ENCODE measurements at places on chromosomes 13 and 19.

GRCh38 chr13:66617786-66618185 lies 612.4 kb downstream of the PCDH9 start:
- no peaks in the 10 kb centered on the region for H3K36me3 ChIP-seq
- no peak overlapping the region for H3K4me3 ChIP-seq
- H3K27ac ChIP-seq, result no peak overlapping the region
- H3K4me1 ChIP-seq, result no peaks in the 10 kb centered on the region

DNA sequence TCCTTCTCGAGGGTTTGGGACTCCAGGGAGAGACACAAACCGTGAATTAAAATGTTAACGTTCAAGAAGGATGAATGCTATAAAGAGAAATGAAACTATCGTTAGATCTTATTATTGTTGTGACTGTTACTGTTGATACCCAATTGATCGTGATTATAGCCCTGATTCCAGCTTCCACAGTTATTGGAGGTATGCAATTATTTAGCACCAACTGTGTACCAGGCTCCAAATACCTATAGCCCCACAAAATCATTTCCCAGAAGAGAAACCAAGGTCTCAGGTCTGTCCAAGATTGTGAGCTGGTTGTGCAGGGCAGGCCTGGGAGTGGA lies 30.1 kb upstream of the NFIC start:
- no peak for DNase-seq
- no peaks in the 10 kb centered on the region for H3K36me3 ChIP-seq
- peaks cover 9% of the 10 kb centered on the region for H3K27me3 ChIP-seq

- no peaks in the 10 kb centered on the region for H3K27me3 ChIP-seq
- H3K4me1 ChIP-seq, result peaks cover 27% of the 10 kb centered on the region
- H3K4me3 ChIP-seq, result no peak overlapping the region
- DNase-seq, result no peak
These were observed 88.9 kb downstream of the WDFY2 start for GRCh38 chr13:51673165-51673564.

GRCh38 chr19:49544154-49544553 lies 16.4 kb downstream of the RCN3 start:
- no peak for DNase-seq
- peak overlapping the region; percentile 64 for H3K27ac ChIP-seq
- H3K36me3 ChIP-seq, result no peaks in the 10 kb centered on the region
- H3K4me1 ChIP-seq, result peaks cover 10% of the 10 kb centered on the region

GRCh38 chr13:73521985-73522524 lies 463.2 kb downstream of the KLF5 start:
- no peak overlapping the region for H3K27ac ChIP-seq

DNA sequence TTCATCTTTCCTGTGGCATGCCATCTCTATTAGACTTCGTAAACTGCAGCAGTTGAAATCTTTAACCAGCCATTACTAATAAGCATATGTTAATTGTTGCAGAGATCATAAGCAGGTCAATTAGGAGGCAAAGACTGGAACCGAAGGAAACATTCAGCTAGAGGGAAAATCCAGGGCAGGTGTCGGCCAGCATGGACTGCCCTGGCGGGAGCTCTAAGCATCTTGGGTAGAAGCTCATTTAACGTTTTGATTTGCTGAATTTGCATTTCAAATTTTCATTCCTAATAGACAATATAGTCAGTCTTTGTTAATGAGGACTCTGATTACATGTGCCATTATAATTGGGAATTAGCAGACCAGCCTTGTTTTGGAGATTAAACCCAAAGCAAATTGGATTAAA lies 238.6 kb downstream of the POU4F1 start:
- H3K27ac ChIP-seq, result no peak overlapping the region
- no peak overlapping the region for H3K4me3 ChIP-seq
- H3K27me3 ChIP-seq, result no peaks in the 10 kb centered on the region
- no peaks in the 10 kb centered on the region for H3K36me3 ChIP-seq
- DNase-seq, result no peak

DNA sequence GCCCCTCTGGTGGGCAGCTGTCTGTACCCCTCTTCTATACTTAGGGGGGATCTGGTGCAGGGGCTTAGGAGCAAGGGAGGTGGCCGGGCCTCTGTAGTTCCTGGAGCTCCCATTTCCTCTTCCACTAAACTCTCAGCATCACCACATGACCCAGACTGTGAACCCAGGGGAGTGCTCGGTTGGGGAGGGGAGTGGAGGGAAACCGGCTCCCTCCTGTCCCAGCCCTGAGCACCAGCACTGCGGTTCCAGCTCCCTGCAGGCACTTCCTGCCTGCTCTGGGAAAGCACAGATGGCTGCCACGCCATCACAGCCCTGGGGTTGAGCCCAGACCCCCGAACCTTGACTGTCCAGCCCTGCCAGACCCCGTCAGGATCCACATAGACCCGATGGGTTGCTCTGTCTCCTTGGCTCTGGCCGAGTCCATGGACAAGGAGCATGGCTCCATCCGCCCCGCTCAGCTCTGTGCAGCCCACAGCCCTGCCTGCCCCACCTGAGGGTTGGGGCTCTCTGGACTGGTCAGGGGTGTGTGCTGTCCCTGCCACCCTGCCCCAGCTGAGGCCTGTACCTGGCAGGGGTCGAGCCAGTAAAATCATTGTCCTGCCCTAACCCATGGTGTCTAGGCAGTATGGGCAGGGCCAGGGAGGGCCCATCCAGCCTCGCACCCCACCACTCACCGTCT lies 36.0 kb upstream of the SLC7A10 start:
- no peak overlapping the region for H3K4me3 ChIP-seq
- H3K36me3 ChIP-seq, result no peaks in the 10 kb centered on the region
- H3K27me3 ChIP-seq, result peaks cover 22% of the 10 kb centered on the region
- no peak overlapping the region for H3K27ac ChIP-seq
- peaks cover 10% of the 10 kb centered on the region for H3K4me1 ChIP-seq
- no peak for DNase-seq

GRCh38 chr13:105778196-105778595 lies 757.3 kb downstream of the EFNB2 start:
- H3K4me1 ChIP-seq, result no peaks in the 10 kb centered on the region
- no peaks in the 10 kb centered on the region for H3K27me3 ChIP-seq
- no peaks in the 10 kb centered on the region for H3K36me3 ChIP-seq
- no peak for DNase-seq
- H3K27ac ChIP-seq, result no peak overlapping the region

DNA sequence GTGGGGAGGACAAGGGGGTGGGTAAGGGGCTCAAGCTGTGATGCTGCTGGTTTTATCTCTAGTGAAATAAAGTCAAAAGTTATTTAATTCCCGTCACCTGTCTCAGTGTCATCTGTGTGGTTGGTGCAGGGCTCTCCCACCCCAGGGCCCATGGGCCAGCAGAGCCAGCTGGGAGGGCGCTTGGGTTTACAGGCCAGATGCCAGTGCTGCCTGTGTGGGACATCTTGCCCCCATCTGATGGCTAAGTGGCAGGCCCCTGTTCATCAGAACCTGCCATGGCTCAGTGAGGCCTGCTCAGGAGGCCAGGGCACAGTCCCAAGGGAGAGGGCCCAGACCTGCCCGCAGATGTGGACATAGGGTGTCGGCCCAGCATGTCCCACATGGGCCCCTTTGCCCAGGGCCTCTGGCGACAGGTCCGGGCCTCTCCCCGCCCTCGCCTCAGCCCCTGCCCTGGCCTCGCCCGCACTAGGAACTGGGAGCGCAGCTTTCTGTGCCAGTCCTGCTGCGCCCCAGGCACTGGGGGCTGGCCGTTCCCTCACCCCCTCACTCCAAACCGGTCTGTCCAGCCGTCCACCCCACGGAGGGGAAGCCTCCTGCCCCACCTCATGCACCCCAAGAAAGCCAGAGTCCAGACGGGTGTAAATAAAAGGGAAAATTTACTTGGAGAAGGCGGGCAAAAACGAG lies 5.3 kb downstream of the ZNF296 start:
- H3K27ac ChIP-seq, result peak overlapping the region; percentile 31
- H3K27me3 ChIP-seq, result no peaks in the 10 kb centered on the region
- DNase-seq, result no peak
- peaks cover 16% of the 10 kb centered on the region for H3K4me1 ChIP-seq
- H3K36me3 ChIP-seq, result peaks cover 21% of the 10 kb centered on the region

DNA sequence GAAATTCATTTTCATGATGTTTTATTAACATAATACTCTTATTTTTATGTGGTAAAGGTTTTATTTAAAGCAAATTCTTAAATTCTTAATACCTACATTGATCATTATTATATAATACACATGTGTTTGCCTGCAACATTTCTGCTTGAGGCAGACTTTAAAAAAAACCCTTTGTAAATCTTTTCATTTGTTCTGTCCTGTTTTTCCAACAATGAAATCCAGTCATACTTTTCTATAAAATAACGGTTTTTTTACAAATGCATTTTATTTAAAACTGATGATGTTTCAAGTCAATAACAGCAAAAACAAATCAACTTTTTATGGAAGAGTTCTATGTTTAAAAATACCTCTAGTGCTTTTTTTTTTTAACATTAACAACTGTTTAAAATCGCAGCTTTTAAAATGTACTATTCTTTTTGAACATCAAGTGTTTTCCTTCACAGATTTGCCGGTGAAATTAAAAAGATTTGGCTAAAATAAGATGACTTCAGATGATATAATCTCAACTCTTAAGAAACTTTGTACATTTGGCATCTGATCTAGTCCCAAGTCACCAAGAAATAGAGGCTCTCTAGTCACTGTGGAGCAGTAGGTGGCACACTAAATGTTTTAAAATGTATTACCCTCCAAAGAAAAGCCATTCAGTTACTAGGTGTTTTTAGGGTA lies 5.1 kb downstream of the POU4F1 start:
- DNase-seq, result no peak
- no peak overlapping the region for H3K27ac ChIP-seq
- H3K27me3 ChIP-seq, result peaks cover 38% of the 10 kb centered on the region
- H3K4me1 ChIP-seq, result peaks cover 7% of the 10 kb centered on the region
- peaks cover 5% of the 10 kb centered on the region for H3K36me3 ChIP-seq

GRCh38 chr13:63631006-63631405 lies 2215.4 kb upstream of the PCDH20 start:
- no peaks in the 10 kb centered on the region for H3K4me1 ChIP-seq
- H3K36me3 ChIP-seq, result no peaks in the 10 kb centered on the region
- H3K27me3 ChIP-seq, result no peaks in the 10 kb centered on the region
- no peak overlapping the region for H3K4me3 ChIP-seq
- H3K27ac ChIP-seq, result no peak overlapping the region

DNA sequence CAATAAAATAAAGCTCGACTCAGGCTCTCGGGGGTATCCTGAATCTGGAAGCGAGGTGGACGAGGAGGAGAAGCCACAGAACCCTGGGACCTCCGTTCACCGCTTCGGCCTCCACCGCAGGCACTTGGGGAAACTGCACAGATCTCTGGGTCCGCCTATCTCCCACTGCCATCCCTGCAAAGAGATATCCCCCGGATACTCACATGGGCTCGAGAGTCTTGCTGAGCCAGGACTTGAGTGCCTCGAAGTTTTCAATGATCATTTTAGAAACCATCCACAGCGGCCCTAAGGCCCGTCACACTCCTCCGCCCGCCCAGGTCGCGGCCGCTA lies 589 bp downstream of the RBM26 start:
- no peak overlapping the region for H3K4me3 ChIP-seq
- H3K4me1 ChIP-seq, result peaks cover 32% of the 10 kb centered on the region
- DNase-seq, result no peak
- H3K27me3 ChIP-seq, result no peaks in the 10 kb centered on the region

DNA sequence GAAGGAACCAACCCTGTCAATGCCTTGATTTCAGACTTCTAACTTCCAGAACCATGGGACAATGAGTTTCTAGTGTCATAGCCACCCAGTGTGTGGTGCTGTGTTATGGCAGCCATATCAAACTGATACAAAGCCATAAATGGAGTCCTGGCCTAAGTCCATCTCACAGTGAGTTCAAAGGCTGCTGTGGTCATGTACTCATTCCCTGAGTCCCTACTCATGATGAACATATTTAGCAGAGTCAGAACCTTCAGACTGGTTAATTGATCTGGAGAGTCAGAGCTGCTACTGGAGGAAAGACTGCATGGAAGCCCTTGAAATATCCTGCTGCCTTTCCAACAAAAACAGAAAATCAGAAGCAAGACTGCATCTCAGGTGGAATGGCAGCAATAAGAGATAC lies 39.2 kb upstream of the CSNK1A1L start:
- no peak overlapping the region for H3K4me3 ChIP-seq
- no peak for DNase-seq
- H3K4me1 ChIP-seq, result no peaks in the 10 kb centered on the region
- no peak overlapping the region for H3K27ac ChIP-seq

- peaks cover 9% of the 10 kb centered on the region for H3K36me3 ChIP-seq
- H3K27ac ChIP-seq, result peak overlapping the region; percentile 94
- H3K4me1 ChIP-seq, result peaks cover 24% of the 10 kb centered on the region
These were observed 1.6 kb downstream of the R3HDM4 start for GRCh38 chr19:911197-912033.

DNA sequence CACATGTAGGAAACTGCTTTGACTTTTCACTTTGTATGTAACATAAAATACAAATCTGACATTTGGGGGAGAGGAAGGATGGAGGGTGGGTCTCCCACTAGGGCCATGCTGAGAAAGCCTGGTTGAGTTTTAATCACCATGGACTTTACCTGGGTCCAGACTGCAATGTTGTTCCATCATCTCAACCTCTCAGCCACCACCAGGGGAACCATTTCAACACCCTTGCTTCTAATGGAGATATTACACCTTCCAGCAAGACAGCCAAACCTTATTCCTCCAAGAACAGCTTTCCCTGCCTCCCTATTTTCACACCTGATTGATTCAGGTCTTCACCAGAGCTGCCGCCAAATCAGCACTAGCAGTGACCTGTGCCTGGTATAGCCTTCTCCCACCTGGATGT lies 56.0 kb downstream of the ZAR1L start:
- H3K36me3 ChIP-seq, result peaks cover 2% of the 10 kb centered on the region
- DNase-seq, result no peak
- no peaks in the 10 kb centered on the region for H3K27me3 ChIP-seq
- no peaks in the 10 kb centered on the region for H3K4me1 ChIP-seq
- no peak overlapping the region for H3K27ac ChIP-seq
- no peak overlapping the region for H3K4me3 ChIP-seq

All from memory B cell (primary cell).